Cardiac muscle cell (in vitro differentiated cells and primary cell): ENCODE measurements at places on chromosomes 2 and 18.

DNA sequence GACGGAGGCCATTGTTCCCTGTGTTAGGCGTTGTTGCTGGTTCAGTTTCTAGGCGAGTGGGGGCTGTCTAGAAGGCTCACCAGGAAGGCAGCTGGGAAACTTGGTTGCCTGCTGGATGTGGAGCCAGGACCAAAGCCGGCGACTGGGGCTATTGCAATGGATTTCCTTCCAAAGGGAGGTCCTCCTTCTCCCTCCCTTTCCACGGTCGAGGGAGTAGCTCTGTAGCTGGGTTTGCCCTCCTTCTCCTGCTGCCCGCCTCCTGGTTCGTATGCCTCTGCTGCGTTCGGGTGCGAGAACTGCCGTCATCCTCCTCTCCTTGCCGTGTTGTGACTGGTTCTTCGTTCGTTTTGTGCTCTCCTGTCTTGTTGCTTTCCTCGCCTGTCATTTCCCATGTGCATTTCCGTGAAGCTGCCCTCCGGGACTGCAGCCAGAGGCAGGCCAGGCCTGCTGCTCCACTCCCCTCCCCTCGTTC, 203.4 kb downstream of the NEDD4L start:
- DNase-seq, result peak; percentile 53

DNA sequence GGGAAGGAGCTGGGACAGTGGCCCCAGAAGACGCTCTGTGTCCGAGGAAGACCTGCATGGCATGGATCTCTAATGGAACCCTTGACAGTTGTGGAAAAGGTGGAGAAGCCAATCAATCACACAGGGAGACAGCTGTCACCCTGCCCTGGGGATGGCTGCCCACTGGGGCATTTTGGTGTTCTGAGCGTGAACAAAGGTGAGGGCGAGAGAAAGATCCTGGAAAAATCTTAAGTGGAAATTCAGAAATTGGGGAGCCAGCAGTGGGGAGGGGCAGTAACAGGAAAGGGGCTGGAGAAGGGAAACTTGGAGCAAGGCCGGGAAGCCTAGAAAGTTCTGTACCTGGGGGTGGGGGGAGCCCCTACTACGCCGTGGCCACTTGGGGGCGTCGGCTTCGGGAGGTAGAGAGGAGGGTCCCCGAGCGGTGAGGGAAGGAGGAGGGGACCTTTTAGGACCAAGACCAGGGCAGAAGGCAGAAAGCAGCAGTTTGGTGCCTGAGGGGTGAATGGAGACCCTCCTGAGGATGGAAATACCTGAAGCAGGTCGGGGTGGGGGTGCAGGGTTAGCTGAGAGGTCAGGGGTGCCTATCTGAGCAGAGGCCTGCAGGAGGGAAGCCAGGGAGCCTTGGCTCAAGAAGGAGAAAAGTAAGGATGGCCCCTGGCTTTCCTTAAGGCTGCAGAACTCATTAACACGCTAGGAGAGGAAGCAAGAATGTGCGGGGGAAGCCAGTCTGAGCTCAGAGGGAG, 30.0 kb downstream of the NGEF start:
- no peak for DNase-seq

DNA sequence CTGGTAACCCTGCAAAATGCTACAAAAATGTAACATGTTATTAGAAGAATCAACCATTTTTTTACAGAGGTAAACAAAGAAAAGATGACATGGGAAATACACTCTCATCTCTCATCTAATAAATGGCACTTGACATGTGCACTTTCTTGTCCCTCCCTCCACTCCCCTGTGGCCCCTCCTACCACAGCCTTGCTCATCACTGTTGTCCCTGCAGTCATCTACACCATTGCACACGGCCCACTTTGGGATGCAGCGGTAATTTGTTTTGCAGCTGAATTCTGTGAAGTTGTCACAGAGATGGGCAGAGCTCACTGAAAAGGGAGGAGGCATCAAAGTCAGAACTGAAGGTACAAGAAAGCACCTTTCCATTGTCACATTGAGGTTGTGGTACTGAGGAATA, 103.6 kb downstream of the DHRS9 start:
- no peak for DNase-seq

DNA sequence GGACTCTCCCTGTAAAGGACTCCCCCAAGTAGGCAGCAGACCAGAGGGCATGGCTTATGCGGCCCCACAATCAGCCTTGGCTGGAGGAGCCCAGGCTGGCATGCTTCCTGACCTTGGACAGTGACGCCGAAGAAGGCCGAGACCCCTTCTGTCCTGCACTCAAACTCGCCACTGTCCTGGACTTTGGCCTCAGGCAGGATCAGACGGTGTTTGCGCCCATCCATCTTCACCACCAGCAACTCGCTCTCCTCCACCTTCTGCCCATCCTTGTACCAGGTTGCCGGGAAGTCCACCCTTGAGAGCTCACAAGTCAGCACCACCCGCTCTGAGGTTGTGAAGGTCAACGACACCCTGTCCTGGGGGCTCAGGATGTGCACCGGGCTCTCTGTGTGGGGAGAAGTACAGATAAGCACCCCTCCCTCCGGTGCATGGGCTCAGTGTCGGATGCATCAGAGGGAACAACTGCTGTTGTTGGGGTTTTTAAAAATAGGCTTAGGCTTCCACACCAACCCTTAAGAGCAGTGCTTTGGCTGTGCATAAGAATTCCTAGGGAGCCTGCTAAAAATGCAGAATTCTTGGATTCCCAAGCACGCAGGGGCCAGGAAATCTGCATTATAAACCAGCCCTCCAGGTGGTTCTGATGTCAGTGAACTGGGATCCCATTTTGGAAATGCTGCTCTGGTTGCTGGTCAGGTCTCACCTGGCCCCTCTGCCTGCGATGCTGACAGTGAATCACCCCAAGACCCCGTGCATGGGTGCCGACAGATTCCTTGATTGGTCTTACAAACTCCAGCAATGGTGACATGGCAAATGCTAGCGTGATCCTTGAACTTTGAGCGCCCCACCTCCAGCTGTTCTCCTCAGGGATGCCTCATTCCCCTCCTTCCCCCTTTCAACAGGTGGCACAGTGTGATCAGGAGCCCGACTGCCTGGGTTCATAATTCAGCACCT, 5.9 kb downstream of the OBSL1 start:
- DNase-seq, result no peak

GRCh38 chr18:8871489-8871888, 166.1 kb downstream of the MTCL1 start:
- DNase-seq, result no peak

DNA sequence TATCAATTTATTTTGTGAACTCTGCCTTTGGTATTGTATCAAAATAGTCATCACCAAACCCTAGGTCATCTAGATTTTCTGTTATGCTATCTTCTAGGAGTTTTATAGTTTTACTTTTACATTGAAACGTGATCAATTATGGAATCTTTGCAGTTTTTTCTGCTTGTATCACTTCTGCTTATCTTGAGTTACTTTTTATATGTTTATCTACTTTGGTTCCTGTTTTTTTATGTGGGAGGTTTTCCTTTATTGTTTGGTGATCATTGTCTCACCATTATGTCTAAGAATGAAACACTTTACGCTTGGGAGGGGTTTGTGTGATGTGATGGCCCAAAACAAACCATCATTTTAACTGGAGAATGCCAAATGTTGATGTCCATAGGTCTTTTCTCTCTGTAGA, 261.2 kb downstream of the SPAG16 start:
- no peak for DNase-seq

- DNase-seq, result no peak
Observed at GRCh38 chr2:179255129-179255528, 9.5 kb downstream of the SESTD1 start.

DNA sequence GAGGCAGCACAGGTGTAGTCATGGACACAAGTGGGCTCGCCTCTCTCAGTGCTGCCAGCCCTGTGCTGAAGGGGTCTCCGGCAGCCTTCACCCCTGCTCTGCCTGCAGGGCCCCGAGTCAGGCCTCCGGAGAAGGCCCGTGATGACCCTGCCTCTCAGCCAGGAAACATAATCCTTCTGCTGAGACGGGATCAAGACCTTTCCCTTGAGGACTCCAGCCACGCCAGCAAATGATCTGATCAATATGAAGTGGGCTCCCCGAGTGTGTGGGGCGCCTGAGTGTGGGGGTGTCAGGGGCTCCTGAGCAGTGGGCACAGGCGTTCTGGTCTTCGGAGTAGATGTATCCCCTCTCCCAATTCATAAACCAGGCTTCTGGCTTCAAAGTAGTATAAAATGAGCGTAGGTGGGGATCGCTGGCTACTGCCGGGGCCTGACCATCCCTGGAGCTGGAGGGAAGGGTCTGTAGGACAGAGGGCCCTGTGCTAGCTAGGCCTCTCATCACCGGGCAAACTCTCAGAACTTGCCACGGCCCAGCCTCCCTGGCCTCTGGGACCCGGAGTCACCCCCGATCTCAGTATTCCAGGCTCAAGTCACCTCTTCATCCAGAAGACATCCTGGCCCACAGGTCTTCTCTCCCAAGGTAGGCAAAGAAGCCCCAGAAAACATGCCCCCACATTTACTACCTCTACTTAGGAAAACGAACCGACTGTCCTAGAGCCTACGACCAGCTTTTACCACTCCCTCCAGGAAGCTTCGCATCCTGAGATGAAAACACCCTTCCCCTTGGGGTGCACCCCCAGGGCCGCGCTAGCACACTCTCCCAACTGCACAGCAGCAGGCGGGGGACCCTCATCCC, 33.6 kb downstream of the CRACDL start:
- DNase-seq, result no peak

GRCh38 chr2:39949131-39949530, 170.1 kb upstream of the THUMPD2 start:
- no peak for DNase-seq

DNA sequence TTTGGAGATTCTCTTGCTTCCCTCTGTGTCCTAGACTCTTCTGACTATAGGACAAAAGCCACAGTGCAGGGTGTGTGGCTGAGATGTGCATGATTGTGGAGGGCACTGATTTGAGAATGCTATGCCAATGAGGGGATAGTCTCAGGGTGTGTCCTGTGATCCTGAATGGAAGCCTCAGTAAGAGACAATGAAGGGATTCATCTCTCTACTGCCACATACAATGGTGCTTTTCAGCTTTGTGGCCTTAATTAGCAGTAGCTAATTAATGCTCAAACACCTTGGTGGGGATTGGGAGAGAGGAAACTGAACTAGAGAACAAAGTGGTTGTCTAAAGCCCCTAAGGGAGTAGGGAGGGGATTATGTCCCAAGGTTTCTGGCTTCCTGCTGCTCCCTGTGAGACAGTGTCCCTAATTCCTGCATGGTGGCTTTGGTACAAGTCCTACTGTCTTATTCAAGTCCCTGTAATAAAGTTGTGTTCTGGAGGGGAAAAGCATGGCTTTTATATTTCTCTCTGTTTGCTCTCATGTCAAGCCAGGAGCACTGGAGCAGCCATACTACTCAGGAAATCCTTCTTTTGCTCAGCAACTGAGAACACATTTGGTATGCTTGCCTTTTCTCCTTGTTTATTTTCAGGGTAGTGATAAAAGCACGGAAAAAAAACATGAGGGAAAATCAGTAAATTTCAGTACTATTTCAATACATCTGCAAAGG, 415.2 kb upstream of the TCF4 start:
- DNase-seq, result no peak

GRCh38 chr2:191791953-191792560, 54.8 kb downstream of the CAVIN2 start:
- no peak for DNase-seq

- DNase-seq, result no peak
Observed at GRCh38 chr18:45378933-45379332, 236.3 kb upstream of the SLC14A2 start.

DNA sequence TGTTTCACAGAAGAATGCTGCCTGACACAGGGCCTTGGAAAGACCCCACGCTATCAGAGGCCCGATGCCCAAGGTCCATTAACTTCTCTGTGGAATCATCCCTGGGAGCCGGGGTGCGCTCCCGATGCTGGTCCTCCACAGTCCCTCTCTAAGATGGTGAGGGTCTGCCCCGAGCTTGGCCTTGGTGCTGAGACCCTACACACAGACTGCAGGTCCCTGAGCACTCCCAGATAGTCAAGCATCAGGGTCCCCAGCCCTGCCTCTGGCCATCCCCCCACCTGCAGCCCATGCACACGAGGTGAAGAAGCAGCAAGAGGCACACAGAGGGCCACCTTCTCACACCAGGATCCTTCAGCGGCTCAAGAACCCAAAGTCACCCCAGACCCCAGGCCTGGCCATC, 263.3 kb downstream of the MYCN start:
- no peak for DNase-seq

DNA sequence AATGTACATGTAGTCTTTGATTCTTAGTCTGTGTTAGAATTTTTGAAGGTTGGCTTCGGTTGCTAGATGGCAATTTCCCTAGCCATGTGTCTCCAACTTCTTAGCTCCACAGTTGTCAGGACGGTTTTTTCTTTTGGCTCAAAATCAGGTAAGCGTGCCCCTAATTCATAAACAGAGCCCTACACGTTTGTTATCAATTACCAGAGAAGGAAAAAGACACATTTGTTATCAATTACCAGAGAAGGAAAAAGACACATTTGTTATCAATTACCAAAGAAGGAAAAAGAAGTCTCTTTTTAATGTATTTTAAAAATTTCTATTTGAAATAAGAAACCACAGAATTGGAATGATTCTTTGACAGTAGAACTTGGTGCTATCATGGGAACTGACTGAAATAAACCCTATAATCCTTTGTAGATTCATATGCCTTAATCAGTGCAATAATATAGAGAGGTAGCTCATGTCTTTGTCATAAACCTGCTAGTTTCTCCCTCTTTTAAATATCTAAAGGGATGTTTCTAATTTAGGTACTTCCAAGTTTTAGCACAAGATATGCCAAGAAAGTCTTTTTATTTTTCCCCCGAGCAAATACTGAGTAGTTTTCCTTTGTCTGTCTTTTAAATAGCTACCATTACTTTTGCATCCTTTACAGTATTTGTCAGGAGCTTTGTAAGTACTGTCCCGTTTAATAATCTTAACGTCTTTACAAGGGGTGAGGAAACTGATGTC, 35.9 kb downstream of the CAMKMT start:
- no peak for DNase-seq

DNA sequence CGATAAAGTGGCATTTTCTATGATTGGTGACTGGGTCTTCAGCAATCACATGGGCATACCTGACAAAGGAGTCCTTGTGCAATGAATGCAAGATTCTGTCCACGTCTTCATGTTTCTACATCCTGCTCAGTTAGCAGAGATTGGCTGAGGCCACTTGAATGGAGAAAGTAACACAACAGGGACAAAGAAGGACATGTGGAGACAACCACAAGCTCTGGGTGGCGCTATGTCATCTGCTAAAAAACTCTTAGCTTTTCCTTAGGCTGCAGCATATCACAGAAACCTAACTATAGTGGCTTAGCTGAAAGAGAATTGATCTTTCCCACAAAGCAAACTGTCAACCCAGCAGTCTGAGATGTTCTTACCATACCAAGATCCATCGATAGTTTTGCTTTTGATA, 1109.7 kb downstream of the SOCS6 start:
- DNase-seq, result peak; percentile 72

GRCh38 chr2:120450196-120450820, 104.4 kb downstream of the INHBB start:
- DNase-seq, result no peak
